ENCODE measurements at places on chromosomes 11 and 22.

DNA sequence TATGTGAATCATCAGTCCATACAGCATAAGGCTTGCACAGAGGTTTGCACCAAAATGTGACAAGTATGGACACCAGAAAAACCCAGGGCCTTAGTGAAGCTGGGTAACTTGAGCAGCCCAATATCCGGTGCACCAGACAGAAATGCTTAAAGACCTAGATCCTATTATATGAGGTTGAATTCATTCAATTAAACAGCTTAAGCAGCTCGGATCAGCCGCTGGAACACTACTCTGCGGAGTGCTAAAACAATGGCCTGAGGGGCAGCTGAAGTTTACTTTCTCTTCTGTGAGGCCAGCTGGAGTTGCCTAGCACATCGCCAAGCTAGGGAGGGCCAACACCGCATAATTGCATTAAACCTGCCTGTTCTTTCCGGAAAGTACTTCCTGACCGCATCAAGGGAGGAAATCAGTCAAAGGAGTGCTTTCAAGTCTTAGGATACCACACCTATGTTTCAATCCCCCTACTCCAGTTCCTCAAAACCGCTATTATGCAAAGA is 17.0 kb upstream of the FAM181B start:
- DNase-seq: no peak

- DNase-seq: no peak
Observed at GRCh38 chr11:132168344-132168981, 798.0 kb downstream of the NTM start.

DNA sequence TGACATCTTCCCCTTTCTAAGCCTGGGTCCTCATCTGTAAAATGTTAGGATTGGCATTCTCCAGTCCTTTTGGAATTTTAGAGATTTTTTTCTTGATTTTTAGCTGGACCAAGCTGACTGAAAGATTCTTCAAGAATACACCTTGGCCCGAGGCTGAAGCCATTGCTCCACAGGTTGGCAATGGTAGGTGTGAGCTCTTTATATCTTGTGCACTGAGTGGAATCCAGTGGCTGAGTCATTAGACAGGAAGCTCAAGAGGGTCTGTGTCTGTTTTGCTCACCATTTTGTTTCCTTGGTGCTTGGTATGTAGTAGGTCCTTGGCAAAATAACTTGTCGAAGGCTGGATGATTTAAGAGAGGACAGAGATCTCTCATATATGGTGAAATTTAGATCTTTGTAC is 6.2 kb downstream of the EIF3L start:
- no peak for DNase-seq

DNA sequence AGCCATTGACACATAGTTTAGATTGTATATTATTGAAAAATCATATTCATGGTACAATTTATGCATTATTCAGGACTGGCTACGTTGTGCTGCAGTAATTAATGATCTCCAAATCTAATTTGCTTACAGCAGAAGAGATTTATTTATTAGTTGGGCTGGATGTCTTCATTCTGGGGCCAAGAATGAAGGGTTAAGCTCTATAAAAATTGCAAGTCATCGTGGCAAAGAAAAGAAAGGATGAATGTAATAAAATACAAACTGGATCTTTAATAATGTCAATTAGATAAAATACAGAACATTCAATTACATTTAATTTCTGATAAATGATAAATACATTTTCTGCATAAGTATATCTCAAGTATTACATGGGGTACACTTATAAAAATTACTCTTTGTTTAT is 151.8 kb upstream of the ANO5 start:
- DNase-seq: no peak

DNA sequence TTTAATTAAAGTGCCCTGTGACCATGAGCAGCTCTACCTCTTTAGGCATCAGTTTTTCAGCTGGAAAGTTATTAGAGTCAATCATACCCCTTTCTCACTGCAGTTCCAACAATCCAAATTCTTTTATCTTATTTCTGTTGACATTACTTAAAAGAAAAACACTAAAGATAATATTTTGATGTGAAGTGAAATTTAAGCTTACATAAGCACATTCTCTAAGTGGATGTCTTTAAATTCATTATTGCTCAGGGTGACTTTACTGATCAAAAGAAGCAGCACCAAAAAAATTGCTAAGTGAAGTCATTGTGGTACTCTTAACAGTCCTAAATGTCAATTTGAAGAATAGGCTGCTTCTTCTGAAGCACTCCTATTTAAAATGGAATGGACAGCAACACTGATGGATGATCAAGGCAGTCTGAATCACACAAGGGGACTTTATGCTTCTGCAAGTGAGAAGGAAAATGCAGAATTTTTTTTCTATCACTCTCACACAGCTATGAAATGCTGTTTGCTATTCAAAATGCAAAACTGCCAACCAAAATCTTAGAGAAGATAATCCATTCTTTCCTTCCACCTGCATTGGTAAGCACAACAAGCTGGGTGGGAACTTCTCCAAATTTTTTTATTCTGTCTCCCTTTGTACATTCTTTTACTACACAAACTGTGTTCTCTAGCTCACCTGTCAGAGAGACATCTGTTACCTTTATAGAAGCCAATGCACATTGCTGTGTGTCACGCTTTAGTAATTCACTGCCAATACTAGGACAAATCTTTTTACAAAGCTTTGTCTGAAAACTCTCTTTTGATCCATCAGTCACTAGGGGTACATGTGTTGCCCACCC is 179.9 kb downstream of the GRIA4 start:
- no peak for DNase-seq

DNA sequence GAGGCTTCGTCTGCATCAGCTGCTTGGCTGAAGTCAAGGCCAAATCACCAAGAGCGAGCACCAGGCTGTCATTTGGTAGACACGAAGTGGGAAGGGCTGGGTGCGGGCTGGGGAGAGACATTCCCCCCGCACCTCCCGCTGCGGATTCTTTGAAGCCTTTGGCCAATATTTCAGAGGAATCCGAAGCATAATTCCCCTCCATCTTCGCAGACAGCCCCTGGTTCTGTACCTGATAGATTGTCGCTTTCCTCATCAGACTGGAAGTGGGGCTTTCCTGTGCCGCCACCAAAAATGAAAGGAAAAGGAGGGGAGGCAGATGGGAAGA is 15.3 kb downstream of the BLID start:
- DNase-seq: no peak

GRCh38 chr11:105986554-105986953 is 35.5 kb downstream of the MSANTD4 start:
- no peak for DNase-seq

DNA sequence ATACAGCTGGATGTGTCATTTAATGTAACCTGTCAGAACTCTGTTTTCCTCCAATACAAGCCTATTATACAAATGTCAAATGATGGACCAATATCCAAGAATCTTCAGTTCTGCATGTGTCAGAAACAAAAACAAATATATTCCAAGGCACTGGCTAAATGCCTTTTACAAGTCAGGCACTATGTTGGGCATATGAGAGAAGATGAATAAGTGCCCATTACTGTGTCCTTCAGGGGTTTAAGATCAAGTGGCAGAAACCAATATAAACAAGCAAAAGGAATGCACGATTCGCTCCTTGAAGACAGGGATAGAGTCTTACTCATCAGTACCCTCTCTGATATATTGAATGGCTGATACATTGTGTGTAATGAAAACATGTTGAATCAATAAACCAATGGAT is 254.4 kb downstream of the TTC28 start:
- no peak for DNase-seq

GRCh38 chr22:33577862-33578411 is 342.3 kb downstream of the LARGE1 start:
- no peak for DNase-seq

Data from GDM1 (cell line).